SK-N-SH treated with all-trans-retinoic acid at 6 μM for 48 hours (cell line): ENCODE measurements at places on chromosomes 2 and 18.

- no peak for ATAC-seq
These were observed 154.9 kb downstream of the SATB2 start for GRCh38 chr2:199302851-199303250.

DNA sequence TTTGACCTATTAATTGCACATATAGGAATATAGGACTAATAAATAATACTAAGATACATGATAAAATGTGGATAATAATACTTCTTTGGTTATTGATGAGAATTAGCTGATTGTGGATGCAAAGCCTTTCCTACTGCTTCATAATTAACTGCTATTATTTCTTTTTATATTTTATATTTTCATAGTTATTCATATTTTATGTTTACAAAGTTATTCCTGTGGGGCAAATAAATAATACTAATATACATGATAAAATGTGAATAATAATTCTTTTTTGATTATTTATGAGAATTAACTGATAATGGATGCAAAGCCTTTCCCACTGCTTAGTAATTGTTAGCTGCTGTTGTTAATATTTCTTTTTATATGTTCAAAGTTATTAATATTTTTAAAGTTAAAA, 146.7 kb downstream of the EHBP1 start:
- no peak for ATAC-seq

- ATAC-seq: no peak
These were observed 26.6 kb downstream of the MYL1 start for GRCh38 chr2:210288408-210288807.

- ATAC-seq: peak; percentile 90
These were observed 49.1 kb upstream of the DOCK10 start for GRCh38 chr2:225091336-225091735.

- peak; percentile 46; the same call in 1 of the 3 replicates for ATAC-seq
These were observed 12.5 kb downstream of the MSTN start for GRCh38 chr2:190050001-190050400.

- no peak for ATAC-seq
These were observed 180.3 kb downstream of the MYO5B start for GRCh38 chr18:50014606-50015005.

- peak; percentile 32 for ATAC-seq
These were observed at the start of gene ATOH8 for GRCh38 chr2:85753525-85754312. TSS of gene ATOH8 (plus strand) at chr2:85753991. CDS start at chr2:85754190, 199 bp downstream.

DNA sequence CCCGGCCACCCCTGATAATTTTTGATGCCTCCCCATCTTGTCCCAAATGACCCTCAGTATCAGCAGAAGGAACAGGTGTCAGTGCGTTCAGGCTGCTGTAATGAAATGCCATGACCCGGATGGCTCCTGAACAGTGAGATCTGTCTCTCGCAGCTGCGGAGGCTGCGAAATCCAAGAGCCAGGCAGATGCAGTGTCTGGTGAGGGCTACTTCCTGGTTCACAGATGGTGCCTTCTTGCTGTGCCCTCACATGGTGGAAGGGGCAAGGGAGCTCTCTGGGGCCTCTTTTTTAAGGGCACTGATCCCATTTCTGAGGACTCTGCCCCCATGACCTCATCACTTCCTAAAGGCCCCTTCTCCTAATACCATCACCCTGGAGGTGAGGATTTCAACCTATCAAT, 152.2 kb downstream of the TWIST2 start:
- ATAC-seq: no peak

DNA sequence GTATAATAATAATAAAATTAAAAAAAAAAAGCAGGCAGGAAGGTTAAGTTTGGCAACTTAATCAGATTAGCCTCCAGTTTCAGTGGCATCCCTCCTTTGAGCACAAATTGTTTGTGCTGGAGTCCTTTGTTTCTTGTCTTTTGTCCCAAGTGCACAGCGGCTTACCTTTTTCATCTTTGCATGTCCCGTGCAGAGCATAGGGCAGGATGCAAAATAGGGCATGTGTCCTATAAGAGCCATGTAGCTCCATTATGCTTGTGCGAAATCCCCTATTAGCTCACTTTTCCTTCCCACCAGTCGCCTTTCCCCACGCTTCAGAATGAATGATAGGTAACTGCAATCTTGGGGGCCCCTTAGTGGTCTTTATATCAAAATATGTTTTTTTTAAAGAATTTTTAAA, 216.8 kb downstream of the TSN start:
- no peak for ATAC-seq

DNA sequence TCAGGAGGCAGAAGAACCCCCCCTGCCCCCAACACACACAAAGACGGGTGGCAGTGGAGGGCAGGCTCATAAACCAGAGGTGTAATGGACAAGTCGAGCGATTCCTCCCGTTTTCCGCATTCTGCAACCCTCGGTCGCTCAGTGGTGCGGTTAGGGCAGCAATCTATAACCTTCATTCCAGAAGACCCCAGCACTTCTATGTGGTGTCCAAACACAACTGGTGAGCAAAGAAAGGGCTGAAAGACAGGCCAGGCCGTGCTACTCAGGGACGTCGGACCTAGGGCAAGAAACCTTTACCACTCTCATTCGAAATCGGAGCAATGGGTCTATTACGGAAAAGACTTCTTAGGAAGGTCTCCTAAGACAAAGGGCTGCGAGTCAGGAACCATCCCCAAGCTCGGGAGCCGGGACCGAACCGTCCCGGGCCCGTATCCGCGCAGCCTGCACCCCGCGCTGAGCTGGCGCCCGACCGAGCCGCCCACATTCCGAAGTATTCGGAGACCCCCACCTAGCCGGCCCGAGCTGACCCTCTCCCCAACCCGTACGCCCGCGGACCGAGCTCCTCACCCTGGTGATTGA, 568 bp downstream of the ARL5A start:
- ATAC-seq: peak; percentile 40

- peak; percentile 69 for ATAC-seq
These were observed at the start of gene SCN1A for GRCh38 chr2:166127217-166128155. TSS of gene SCN1A (minus strand) at chr2:166128020. CDS start at chr2:166073621, 54,399 bp downstream.

- ATAC-seq: no peak
These were observed 15.5 kb upstream of the ACVR1 start for GRCh38 chr2:157891643-157892041.

- no peak for ATAC-seq
These were observed 56.3 kb downstream of the SCG2 start for GRCh38 chr2:223545830-223546229.

DNA sequence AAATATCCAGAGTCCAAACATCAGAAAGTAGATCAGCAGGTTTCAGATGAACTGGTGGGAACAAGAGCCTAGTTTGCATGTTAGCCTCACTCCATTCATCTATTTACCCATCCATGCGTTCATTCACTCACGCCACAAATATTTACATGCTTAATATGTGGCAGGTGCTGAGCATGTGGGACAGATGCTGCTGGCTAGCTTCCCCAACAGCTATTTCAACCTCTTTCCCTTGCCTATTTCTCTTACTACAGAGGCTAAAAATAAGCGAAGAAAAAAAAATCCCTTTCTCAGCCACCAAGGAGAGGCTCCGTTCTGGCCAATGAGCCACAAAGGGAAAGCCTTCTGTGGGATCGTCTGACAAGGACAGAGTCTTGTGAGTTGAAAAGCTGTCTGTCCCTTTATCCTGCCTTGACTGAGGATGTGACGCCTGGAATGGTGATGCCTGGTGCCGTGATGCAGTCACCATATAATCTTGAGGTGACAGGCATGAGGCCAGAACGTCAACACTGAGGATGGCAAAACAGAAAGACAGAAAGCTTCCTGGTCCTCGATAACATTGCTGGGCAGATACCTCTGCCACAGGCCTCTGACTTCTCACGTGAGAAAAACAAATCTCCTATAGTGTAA, 78.2 kb downstream of the KCTD1 start:
- no peak for ATAC-seq

DNA sequence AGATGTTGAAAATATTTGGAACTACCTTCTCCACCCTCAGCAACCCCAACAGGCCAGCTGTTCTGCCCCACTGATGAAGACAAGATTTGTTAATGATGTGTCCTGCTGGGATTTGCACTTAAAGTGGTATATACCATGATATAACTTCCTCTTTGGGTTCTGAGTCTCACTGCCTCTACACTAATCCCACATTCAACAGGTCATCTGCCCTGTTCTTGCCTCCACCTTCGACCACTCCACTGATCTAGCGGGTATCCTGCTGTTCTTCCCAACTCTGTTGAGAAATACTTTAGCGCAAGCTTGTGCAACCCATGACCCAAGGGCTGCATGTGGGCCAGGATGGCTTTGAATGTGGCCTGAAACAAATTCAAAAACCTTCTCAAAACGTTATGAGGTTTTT, 72.7 kb downstream of the LRP1B start:
- no peak for ATAC-seq

DNA sequence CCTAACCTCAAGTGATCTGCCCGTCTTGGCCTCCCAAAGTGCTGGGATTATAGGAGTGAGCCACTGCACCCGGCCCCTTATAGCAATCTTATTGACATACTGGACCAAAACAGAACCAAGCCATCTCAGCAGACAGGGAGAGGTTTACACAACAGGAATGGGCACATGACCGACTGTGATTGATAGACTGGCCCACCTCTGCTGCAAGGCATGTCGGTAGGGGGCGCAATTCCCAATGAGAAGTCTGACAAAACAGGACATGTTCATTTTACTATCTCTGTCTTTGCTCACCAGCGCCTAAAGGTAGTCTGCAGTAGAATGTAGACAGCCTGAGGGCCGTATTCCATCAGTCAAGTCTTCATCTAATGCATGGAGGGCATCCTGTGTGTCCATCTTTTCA, 2.0 kb downstream of the LYPD6B start:
- no peak for ATAC-seq

- ATAC-seq: no peak
These were observed 60.5 kb downstream of the ADNP2 start for GRCh38 chr18:80169607-80170006.

- ATAC-seq: no peak
These were observed 61.9 kb downstream of the KLHL29 start for GRCh38 chr2:23446916-23447315.

DNA sequence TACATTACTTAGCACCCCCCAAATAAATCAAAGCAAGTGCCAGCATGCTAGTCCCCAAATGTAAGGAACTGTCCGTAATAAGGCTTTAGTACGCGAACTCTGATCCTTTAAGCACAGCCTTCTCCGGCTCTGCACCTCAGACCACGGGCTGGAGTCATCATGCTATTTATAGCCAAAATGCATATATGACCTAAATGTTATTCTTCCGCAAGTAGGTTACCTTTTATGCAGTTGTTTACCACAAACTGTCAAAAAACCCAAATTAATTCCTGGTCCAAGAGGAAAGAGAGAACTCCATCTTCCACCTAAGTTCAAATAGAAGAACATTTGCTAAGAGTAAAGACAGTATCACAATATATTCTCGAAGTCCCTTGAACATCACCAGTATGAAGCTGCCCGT, 42.7 kb downstream of the ZNF516 start:
- peak; percentile 36; the same call in 1 of the 3 replicates for ATAC-seq

DNA sequence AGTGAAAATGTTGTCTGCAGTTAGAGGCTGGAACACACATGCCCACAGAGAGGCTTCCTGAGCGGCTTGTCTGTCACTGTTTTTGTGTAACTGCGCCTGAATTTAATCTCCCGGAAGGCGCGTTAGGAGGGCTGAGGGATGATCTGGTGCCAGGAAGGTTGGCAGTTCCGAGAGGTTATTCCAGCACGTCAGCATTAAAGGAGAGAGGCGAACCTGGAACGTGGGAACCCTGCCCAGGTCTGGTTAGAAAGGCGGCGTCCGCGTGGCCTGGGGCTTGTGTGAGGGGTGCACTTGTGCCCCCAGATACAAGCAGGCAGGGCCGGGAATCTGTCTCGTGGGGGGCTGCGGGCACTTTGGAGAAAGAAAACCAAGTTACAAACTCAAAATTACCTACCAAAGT, 75.3 kb downstream of the NFATC1 start:
- no peak; the same call in 2 of the 3 replicates for ATAC-seq

DNA sequence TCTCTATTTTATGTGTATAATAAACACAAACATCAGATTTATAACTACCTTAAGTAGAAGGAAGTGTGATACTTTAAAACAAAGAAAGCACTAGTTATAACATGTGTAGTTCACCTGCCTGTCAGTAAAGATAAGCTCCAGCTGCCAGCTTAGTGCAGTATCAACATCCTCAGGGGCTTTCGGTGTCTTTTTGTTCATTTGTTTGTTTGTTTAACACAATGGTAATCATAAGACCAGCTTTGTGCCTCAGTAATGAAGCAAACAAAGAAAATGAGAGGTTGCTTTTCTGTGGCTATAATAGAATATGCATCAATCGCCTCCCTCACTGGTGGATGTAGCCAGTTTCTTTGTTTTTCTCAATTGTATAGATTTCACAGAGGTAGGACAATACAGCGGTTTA, 1499.0 kb upstream of the TMEFF2 start:
- no peak for ATAC-seq

DNA sequence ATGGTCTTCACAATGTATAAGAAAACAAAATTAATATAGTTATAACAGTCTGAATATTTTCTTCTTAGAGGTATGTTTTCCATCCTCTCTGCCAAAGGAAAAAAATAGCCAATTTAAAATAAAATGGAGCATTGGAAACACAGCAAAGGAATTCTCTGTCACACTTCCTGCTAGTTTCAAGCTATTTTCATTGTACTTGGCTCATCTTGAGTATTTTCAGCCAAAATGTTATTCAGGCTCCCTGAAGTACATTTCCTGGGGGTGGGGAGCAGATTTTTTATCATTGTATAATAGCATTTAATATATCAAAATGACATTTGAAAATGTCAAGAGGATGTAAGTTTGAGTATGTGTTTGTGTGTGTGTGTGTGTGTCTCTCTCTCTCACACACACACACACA, 463.6 kb upstream of the REG3G start:
- ATAC-seq: no peak

GRCh38 chr18:63111671-63112402, 207.7 kb downstream of the BCL2 start:
- ATAC-seq: peak; percentile 28; the same call in 1 of the 3 replicates

DNA sequence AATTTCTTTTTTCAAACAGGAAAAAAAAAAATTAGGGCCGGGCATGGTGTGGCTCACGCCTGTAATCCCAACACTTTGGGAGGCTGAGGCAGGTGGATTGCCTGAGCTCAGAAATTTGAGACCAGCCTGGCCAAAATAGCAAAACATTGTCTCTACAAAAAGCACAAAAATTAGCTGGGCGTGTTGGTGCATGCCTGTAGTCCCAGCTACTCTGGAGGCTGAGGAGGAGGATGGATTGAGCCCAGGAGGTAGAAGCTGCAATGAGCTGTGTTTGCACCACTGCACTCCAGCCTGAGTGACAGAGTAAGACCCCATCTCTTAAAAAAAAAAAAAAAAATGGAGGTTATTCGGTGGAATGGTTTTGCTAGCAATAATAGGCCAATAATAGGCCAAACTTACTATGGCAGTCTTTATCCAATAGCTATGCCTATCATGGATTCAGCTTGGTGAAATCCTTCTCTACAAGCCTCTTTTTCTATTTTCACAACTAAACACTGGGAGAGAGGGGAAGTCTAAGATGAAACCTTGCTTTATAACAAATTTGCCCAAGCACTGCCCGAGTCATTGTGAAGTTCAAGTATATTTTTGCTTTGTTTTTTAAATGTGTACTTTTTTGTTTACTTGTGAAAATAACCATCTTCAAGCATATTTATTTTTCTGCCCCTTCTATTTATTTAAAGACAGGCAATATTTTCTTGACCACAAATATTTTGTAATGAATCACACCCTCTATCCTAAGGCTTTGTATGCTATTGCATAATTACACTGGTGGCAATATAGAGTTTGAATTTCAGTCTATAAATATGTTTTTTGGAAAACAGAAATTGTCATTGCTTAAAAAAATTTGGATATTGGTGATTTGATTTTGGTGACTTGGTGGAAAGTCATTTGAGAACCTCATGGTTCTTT, 20.0 kb upstream of the KYNU start:
- ATAC-seq: no peak
